ENCODE measurements at places on chromosomes 11 and 22. TPM values are rescaled to one million over a fixed set of nuclear protein-coding genes. Genes with fewer than 3 reads are reported as not detected.

C11orf42 gene
- not detected for total RNA-seq

OR8D4 gene
- not detected for total RNA-seq

PHETA2 gene
- 5.8 TPM for total RNA-seq

TMEM132A gene
- 1.6 TPM for total RNA-seq

SCGB1C1 gene
- not detected for total RNA-seq

APOBEC3B gene
- total RNA-seq: 2.7 TPM

RFPL3 gene
- not detected for total RNA-seq

GP1BB gene
- 2.7 TPM for total RNA-seq

PGA5 gene
- total RNA-seq: not detected

C11orf16 gene
- not detected for total RNA-seq

DNA sequence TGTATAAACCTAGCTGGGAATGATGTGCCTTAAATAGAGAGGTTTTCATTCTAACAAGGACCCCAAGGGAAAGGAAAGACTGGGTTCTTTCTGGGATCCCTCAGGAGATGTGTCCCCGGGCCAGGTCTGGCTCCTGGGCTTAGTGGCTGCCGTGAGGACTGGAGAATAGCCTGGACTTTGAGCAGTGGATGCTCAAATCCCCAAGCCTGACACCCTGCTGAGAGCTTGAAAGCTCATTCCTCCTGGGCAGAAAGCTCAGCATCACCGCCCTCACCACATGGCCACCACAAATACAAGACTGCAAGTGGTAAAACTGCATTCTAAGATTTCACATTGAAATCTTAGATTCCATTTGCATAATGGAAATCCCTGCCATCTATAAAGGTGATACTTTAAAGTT, 79.4 kb upstream of the NARS2 start:
- DNase-seq: no peak

- DNase-seq: no peak
Observed at GRCh38 chr22:21106000-21106399, 60.3 kb downstream of the LRRC74B start.

- DNase-seq: no peak
Observed at GRCh38 chr11:103624708-103625623, 411.5 kb upstream of the DDI1 start.

DNA sequence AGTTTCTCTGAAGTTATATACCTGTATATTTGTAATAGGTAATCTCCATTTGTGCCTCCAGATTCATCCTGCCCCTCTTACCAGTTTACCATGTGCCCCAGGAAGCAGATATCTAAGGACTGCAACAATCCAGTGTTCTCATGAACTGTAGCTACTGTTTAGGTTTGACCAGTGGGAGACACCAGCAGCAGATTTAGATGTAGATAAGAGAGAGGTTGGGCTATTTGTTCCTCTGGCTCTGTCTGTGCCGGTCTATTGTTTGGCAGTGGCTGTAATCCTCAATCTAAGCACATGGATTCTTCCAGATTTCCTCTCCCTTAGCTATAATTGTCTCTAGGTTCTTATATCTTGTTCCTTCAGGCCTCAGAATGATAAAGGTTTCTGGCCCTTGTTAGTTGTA, 88.4 kb downstream of the ANO3 start:
- DNase-seq: no peak

DNA sequence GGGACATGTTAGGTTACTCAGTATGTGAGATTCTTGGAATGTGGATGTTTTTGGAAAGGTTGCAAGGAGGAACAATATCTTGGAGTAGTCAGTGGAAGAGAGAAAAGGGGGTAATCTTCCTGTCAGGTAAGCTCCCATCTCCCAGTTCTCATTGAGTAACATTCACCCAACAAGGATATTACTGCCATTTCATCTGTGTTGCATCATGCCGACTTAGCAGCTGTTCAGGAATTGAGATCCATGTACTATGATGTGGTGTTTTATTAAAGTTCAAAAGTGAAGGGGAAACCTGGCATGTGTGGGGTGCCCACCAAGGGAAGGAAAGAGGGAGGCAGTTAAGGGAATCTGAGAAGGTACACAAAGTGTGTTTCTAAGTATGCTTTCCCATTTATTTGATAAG, 58.4 kb upstream of the RASSF10 start:
- DNase-seq: no peak

GRCh38 chr11:26088391-26088790, 243.5 kb upstream of the ANO3 start:
- no peak for DNase-seq
